ENCODE measurements at places on chromosomes 13 and 19.

DNA sequence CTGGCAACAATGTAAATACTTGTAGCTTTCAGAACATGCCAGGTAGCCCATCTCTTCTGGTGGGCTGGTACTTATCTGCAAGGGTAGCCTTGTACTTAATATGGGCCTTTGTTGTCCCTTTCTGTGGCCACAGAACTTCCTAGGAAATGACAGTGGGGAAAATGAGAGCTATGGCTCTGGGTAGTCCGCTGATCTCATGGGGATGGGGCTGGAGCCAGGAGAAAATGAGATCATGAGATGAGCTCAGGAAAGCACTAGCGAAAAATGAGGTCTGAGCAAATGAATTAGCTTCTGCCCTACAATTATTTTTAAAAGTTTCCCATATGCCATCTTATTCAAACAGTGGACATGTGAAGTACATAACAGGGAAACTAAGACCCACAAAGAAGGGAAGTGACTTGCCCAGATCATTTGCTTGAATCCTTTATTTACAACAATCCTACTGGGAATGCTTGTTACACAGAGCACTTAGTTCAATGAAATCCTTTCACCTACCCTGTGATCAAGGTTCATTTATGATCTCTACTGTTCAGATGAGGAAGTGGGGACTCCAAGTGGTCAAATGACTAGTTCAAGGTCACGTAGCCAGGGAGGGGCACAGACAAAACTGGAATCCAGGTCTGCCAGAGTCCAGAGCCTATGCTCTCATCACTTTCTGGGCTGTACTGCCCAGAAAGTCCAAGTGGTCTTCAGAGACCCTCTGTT lies 87.1 kb downstream of the PTPRS start:
- DNase-seq, result no peak

- DNase-seq, result no peak
Measured at GRCh38 chr19:17680230-17680722, 7.9 kb downstream of the UNC13A start.

DNA sequence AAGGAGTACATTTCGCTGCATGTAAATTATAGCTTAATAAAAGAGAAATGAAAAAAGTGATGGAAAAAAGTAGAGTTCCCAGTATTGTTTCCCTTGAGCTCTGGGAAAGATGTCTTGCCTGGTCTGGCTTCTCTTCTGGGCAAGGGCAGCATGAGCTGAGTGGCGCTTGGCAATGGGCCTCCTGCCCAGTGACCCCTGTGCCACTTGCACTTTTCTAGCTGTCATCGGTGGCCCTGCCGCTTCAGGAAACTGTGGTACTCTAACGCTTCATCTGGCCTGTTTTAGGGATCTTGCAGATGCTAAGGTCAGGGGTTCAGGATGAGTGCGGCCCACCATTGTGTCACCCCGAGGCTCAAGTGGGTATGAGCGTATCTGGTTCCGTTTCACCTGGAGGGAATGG lies 161.4 kb downstream of the MTUS2 start:
- no peak for DNase-seq

DNA sequence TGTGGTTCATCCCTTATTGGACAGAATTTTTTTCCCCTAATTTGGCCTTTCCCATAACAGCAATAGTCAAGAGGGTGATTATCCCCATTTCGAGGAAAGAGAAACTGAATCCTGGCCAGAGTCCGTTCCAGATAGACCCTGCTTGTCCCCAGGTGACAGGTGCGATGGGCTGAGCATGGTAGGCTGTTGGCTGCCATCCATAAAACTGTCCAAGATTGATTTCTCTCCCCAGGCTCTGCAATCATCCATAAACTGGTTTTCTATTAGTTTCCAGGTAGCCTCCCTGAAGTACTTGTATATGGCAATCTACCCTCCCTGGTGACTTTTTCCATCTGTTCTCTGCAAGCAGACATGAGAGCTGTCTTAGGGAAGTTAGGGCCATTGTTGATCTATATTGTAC lies 25.4 kb downstream of the SERP2 start:
- DNase-seq, result no peak

GRCh38 chr13:49165798-49166752 lies 54.1 kb upstream of the MLNR start:
- no peak for DNase-seq

- no peak for DNase-seq
Measured at GRCh38 chr19:5403968-5404640, 51.1 kb upstream of the ZNRF4 start.

DNA sequence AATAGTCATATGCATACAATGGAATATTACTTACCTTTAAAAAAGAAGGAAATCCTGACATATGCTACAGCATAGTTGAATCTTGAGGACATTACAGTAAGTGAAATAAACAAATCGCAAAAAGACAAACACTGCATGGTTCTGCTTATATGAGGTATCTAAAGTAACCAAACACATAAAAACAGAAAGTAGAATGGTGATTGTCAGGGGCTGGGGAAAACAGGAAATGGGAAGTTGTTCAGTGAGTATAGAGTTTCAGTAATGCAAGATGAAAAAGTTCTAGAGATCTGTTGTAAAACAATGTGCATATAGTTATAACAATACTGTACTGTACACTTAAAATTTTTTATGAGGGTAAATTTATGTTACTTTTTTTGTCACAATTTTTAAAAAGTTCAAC lies 219.4 kb downstream of the KLF5 start:
- DNase-seq, result no peak

GRCh38 chr13:33053397-33054066 lies 37.3 kb downstream of the KL start:
- no peak for DNase-seq
